ENCODE measurements at places on chromosomes 7 and 10. TPM values are rescaled to one million over a fixed set of nuclear protein-coding genes. Genes with fewer than 3 reads are reported as not detected.

- DNase-seq, result no peak
Observed at GRCh38 chr10:73731588-73732375, 12.4 kb upstream of the SEC24C start.

- DNase-seq, result no peak
Observed at GRCh38 chr10:7538970-7539654, 127.7 kb downstream of the ITIH5 start.

DNA sequence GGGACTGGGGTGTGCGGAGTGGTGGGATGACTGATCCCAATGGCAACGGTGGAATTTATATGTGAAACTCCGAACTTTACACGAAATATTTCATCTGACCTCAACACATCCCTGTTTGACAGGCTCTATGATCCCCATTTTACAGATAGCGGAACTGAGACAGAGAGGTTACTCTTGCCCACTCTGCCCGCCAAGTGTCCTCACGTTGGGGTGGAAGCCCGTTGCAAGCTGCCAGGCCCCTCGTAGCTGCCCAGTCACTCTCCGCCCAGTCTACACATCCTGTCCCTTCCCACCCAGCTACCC lies 397 bp upstream of the NFE2L3 start:
- no peak for DNase-seq

GRCh38 chr10:73909540-73910115 lies 1.3 kb upstream of the PLAU start:
- no peak for DNase-seq

DNA sequence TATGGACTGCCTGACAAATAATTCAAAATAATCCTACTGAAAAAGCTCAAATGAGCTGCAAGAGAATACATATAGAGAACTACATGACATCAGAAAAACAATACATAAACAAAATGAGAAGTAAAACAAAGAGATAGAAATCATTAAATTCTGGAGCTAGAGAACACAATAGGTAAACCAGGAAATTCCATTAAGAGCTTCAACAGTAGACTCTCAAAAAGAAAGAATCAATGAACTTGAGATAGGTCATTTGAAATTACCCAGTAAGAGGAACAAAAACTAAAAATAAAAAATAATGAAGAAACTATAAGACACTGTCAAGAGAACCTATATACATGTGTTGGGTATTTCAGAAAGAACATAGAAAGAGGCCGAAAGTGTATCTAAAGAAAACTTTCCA lies 186.3 kb downstream of the PTN start:
- DNase-seq, result no peak

DNA sequence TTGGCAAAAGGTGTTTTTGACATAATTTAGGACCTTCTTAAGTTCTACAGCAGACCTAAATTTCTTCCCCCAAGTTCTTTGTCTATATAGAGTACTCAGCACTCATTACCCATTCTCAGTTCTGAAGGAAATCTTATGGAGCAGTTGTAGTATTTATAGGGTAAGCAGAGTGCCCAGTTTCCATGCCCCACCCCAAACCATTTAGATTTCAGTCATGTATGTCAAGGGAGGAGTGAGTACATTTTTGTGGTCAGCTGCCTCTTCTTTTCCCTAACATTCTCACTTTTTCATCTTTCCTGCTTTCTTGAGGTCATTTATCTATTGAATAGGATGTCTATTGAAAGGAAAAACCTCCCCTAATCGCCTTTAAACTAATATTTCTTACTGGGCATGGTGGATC lies 83.3 kb downstream of the KAT6B start:
- no peak for DNase-seq

- no peak for DNase-seq
Observed at GRCh38 chr10:26216585-26217395, at the start of gene GAD2. TSS of gene GAD2 (plus strand) at chr10:26216774. CDS start at chr10:26216810, 36 bp downstream.

GRCh38 chr7:114740095-114740494 lies 181.8 kb upstream of the MDFIC start:
- no peak for DNase-seq

DNA sequence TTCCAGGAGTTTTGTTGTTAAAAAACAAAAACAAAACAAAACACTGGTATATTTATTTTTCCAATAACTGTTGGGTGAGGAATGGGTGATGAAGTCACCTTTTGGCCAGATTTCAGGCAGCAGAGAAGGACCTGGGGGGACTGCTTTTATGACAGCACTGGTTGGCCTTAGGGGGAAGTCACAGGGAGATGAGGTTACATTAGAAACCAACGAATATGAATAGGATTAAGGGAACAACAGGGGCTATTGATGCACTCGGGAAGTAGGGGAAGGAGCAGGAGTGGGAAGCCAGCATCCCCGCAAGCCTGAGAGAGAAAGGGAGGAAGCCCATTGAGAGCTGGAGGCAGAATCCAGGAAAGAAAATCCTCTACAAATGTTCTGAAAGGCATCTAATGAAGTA lies 958.4 kb downstream of the TYW1 start:
- no peak for DNase-seq

DNA sequence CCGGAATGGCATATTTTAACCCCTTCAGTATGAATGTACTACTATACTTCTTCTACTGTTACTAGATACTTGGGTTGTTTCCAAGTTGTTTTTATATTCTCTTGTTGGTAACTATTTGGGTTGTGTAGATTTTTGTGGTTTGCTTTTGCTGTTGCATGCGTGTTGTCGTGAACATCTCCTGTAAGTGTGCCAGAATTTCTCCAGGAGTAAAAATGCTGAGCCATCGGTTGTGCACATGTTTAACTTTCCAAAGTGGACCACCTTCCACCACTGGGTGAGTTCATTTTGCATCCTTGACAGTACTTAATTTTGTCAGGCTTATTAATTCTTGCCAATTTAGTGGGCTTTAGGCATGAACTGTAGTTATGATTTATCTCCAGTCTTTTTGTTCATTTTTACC lies 47.9 kb downstream of the CSGALNACT2 start:
- DNase-seq, result no peak

GRCh38 chr10:75905490-75905889 lies 474.1 kb downstream of the LRMDA start:
- DNase-seq, result no peak

GRCh38 chr7:129728875-129729467 lies 117.5 kb downstream of the NRF1 start:
- no peak for DNase-seq

The UCMA gene
- polyA plus RNA-seq, result not detected

The ABCB4 gene
- polyA plus RNA-seq, result 2.7 TPM
